ENCODE measurements at places on chromosomes 12 and 14.

GRCh38 chr14:53871011-53871410, 85.6 kb downstream of the BMP4 start:
- no peak for DNase-seq

DNA sequence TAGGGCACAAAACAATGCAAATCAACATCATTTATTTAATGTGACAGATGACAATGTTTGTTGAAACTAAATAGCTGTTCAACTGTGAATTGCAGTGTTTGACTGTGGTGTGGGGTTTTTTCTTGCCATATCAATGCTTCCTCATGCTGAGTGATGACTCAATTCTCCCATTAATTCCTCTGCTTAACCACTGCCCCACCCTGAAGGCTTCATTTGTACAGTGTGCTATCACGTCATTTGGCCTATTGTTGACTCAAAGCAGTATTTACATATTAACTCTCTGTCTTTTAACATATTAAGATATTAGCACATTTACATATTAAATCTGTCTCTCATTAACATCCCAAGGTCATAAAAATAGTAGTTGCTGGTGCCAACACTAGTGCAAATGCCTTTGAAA, 164.8 kb upstream of the NRXN3 start:
- DNase-seq: peak; percentile 98

- no peak for DNase-seq
These were observed 52.8 kb upstream of the LHX5 start for GRCh38 chr12:113524495-113524894.

- no peak for DNase-seq
These were observed 680.1 kb downstream of the GALC start for GRCh38 chr14:87312894-87313205.

DNA sequence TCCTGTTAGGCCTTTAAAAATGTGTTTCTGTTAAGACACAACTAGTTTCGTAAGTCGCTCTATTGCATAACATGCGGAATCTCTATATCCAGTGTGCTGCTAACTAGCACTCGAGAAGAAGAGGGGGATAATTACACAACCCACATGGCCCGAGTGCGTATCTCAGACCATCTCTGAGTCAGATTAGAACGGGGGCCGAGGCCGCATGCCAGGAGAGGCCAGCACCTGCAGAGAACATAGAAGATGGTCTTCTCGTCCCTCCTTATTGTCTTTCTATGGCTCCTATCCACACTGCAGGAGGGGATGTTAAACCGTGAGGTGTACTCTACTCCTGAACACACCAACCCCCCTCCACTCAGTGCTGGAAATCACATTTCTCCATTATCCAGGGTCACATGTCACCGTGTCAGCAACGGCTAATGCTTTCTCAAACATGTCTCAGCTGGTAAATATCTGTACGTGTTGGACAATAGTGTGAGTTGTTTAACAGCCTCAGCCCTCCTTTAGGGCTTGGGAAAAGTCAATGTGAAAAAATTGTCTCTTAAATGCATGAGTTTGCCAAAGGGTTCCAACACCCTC, 56.3 kb downstream of the CCDC88C start:
- DNase-seq: peak; percentile 97

DNA sequence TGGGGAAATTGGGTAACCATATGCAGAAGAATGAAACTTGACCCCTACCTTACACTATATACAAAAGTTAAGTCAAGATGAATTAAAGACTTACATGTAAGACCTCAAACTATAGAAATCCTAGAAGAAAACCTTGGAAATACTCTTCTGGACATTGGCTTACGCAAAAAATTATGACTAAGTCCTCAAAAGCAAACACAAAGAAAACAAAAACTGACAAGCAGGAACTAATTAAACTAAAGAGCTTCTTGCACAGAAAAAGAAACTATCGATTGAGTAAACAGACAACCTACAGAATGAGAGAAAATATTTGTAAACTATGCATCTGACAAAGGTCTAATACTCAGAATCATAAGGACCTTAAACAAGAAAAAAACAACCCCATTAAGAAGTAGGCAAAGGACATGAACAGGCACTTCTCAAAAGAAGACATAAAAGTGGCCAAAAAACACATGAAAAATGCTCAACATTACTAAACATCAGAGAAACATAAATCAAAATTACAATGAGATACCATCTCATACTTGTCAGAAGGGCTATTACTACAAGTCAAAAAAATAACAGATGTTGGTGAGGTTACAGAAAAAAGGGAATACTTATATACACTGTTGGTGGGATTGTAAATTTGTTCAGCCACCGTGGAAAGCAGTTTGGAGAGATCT, 37.0 kb upstream of the CFAP54 start:
- DNase-seq: peak; percentile 76

GRCh38 chr12:25249931-25250738, 594 bp downstream of the KRAS start:
- no peak for DNase-seq

DNA sequence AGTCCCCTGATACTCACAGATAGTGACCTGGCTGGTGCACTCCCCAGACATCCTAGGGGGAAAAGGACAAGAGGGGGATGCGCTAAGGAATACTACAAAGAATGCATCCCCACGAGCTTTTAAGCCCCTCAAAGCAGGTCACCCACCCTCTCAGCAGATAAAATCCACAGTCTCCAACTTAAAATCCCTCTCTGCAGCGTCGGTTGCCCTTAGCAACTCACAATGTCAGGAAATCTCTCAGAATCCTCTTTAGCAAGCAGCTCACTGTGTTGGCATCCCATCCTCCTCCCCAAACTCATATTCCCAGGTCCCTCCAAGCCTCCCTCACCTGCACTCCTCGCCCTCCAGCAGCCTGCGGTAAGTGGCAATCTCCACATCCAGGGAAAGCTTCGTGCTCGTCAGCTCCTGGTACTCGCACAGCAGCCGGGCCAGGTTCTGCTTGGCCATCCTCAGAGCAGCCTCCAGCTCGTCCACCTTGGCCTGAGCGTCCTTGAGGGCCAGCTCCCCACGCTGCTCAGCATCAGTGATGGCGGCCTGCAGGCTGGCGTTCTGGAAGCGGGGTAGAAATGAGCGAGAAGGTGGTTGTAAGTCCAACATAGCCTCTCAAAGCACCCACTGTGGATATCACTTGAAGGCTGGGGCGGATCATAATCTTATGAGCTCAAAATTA, 5.5 kb upstream of the KRT79 start:
- no peak for DNase-seq

DNA sequence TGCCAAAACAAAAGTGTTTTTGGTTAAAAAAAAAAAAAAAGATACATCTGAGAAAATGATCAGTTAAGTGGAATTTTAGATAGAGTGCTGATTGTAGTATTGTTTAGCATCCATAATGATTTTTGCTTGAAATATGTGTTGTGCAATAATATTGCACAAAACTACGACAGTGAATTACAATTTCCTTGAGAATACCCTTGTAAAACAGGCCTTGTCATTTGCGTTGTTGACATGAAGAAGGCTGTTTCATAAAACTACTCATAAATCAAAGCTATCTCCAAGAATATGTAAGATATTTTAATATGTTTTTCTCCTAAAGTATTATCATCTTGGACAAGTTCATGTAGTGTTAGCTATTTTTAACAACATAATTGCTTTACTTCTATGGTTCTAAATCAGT, 1077.0 kb downstream of the LRFN5 start:
- no peak for DNase-seq

GRCh38 chr12:111431772-111432171, 26.0 kb downstream of the SH2B3 start:
- no peak for DNase-seq

DNA sequence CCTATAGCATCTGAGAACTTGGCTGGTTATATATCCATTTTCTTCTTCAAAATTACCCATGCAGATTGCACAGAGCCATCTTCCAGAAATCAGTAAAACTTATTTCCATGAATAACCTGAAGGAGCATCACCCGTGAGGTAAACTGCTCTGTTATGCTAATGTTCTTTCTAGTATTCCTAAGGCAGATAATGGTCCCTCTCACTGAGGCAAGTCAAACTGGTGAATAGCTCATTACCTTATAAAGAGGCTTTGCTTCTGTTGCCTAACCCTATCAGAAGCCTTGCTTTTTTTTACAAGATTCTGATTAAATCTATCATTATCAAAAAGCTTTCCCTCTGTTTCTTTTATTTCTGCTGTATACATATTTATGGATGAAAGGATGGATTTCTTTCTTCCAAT, 307.6 kb upstream of the FLRT2 start:
- no peak for DNase-seq

DNA sequence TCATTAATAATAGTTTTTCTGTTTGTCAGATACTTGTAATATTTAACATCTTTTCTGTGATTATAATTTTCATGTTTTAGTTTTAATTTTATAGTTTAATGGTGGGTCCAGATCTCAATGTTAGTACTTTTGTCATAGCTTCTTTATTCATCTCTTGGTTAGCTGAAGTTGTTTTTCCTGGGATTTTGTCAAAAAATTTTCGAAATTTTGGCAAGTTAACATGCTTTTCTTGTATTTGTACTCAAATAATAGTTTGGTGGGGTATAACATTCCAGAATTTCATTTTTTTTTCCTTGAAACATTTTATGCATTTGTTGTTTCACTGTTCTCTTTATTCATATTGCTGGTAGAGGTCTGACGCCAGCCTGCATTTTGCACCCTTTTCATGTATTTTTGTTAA, 45.5 kb downstream of the KTN1 start:
- DNase-seq: no peak

DNA sequence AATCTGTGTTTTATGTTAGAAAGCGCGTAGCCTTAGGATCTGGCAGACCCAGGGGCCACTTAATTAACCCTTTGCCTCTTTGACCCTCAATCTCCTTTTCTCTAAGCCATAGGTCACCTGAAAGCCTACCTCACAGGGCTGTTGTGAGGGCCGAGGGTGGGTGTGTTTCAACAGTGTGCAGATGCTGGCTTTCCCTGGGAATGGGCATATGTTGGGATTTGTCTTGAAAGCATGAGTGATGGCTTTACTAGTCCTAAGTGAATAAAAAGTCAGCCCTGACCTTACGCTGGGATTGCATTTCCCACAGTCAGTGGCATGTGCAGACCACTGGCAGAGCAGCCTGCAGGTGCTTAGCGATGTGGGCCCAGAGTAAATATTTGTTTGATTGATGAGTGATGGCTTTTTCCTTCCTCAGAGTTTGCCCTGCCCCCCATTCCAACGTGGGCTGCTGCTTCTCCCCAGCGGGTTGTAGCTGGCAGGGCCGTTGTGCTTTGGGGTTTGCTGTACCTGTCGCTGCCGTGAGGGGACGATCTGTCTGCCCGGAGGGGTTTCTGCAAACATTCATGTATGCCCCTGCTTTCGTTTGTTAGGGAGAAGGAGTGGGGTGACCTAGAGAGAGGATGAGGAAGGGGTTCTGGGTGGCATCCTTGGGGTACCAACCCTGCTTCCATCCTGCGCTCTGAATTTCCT, 31.5 kb downstream of the MEG3 start:
- no peak for DNase-seq

- no peak for DNase-seq
These were observed 188.0 kb upstream of the MDGA2 start for GRCh38 chr14:47863441-47863840.

- DNase-seq: no peak
These were observed 10.3 kb downstream of the CCDC175 start for GRCh38 chr14:59566296-59566695.

DNA sequence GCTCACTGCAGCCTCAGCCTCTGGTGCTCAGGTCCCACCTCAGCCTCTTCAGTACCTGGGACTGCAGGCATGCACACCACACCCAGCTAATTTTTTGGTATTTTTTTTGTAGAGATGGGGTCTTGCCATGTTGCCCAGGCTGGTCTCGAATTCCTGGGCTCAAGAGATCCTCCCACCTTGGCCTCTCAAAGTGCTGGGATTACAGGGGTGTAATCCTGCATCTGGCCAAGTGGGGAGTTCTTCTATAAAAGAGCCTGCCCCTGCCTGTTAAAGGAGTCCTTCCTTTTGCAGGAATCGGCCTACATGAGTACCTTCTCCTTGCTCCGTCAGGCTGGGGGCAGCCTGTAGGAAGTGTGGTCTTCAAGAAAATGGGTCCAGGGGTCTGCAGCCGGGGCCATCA, 54.1 kb upstream of the RASSF3 start:
- no peak for DNase-seq

DNA sequence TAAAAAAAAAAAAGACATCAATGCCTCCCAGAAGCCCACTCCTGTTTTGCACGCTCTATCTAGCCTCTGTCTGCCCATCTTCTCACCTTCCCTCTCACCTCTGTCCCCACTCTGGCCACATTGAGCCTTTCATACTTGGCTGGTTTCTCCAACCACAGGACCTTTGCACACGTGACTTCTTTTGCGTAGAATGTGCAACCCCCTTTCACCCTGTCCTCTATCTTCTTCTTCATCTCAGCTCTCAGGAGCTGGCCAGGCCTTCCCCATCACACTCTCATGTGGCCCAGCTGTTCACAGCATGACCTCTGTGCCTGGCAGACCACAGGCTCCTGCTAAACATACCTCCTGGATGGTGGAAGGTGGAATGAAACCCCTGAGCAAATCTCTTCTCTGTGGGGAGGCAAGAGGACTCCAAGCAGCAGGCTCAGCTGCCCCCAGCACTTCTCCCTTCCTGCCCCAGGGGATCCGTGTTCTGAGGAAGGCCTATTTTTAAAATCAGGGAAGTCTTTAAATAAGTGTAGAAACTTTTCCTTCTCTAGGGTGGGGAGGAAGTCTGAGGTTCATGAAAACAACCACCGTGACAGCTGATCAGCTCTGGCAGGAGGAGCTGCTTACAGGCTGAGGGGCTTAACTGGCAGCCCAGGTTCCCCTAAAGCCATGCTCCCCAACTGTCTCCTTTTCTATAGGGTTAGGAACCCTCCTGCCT, 11.6 kb downstream of the HVCN1 start:
- DNase-seq: no peak

- DNase-seq: no peak
These were observed 220.2 kb downstream of the AEBP2 start for GRCh38 chr12:19659501-19659900.

GRCh38 chr12:126362493-126362892, 1297.3 kb downstream of the AACS start:
- DNase-seq: no peak

GRCh38 chr12:69150083-69150795, 89.1 kb upstream of the CPSF6 start:
- DNase-seq: no peak

GRCh38 chr14:62451221-62451620, 594.0 kb downstream of the KCNH5 start:
- peak; percentile 10 for DNase-seq

DNA sequence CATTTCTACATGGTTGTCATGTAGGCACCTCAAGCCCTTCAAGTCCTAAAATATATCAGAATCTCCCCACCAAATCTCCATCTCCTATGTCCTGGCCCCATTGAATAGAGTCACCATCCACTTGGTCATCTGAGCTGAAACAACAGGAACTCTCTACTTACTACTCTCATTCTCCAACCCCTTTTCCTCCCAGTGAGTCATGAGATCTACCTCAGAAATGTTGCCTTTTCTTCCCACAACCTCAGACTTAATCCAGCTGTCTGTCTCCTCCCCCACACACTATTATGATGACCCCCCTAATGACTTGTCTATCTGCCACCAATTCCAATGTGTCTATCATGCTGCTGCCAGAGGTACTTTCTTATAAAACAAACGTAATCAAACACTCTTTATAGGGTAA, 72.3 kb upstream of the TMEM263 start:
- no peak for DNase-seq

Measured in bronchial epithelial cell (primary cell).